ENCODE measurements at places on chromosomes 11 and 22.

DNA sequence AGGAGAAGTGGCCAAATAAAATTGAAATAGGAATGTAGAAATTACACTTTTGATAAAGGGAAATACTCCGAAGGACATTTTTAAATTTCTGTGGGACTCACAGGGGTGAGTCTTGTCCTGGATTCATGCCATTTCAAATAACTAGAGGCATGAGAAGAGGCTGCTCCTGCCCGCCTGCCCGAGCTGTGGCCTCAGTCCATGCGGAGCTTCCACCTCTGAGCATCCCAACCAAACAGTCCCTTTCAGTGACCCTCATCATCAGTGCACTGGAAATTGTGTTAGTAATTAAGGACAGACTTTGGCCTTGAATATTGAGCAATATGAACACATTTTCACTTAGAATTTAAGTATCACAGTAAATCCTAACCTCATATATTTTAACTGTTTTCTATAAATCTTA is 25.6 kb downstream of the GRIA4 start:
- no peak for DNase-seq

- DNase-seq = no peak
Measured at GRCh38 chr11:104912102-104912501, 13.8 kb upstream of the CASP12 start.

- DNase-seq = no peak
Measured at GRCh38 chr11:75188671-75189070, 37.8 kb downstream of the SLCO2B1 start.

DNA sequence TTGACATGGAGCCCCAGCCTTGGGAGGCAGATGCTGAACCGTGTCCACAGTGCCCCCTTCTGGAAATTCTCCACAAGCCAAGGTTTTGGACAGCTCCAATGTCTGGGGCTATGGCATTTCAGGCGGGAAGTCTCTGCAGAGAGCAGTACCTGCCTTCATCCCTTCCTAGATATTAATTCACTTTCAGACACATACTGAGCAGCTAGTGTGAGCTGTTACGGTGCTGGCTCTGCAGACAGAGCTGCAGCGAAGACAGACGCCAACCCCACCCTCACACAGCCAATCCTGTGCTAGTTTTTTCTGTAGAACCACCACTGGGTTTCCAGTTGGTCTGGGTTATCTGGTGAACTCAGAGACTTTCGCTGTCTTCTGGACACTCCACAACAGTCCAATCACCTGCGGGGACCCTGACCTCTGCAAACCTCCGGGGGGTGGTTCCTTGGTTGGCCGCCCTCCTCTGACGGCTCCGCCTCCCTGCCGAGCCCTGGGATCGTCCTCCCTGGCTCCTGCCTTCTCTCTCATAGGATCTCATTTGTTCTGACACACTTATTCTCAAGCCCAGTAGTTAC is 9.1 kb downstream of the LMF2 start:
- peak; percentile 37 for DNase-seq

DNA sequence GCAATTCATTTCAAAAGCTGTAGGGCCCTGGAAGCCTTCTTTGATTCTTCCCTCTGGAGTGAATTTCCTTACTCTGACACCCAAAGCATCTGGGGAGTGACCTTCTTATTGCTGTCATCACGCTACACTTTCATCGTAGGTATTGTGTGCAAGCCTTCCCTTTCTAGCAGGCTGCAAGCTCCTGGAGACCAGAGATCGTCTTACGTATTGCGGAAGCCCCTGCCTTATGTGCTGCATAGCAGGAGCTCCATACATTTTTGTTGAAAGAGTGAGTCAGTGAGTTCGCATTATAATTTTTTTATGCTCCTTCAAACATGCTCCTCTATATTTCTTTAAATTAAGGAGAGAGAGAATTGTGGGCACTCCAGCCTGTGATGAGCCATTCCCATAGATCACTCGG is 21.2 kb upstream of the TMEM218 start:
- DNase-seq = no peak

DNA sequence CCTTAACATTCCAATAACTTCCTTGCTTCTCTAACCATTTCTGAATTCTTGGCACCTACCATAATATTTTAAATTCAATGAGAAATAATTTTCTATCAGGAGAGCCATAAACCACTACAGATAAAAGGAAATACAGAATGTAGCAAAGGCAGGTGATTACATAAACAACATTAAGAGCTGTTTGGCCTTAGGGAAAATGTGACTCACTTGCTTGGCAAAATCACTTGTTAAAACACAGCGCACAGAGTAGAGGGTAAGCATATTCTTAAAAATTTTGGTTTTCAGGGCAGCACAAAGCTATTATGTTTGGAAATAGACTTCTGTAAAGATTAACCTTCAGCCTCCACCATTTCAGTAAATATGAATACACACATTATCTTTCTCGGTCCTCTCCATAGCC is 26.4 kb downstream of the IZUMO1R start:
- DNase-seq = no peak

- no peak for DNase-seq
Measured at GRCh38 chr11:121229495-121230215, 62.9 kb upstream of the SC5D start.

- no peak for DNase-seq
Measured at GRCh38 chr11:22780952-22781593, 48.5 kb downstream of the SVIP start.

DNA sequence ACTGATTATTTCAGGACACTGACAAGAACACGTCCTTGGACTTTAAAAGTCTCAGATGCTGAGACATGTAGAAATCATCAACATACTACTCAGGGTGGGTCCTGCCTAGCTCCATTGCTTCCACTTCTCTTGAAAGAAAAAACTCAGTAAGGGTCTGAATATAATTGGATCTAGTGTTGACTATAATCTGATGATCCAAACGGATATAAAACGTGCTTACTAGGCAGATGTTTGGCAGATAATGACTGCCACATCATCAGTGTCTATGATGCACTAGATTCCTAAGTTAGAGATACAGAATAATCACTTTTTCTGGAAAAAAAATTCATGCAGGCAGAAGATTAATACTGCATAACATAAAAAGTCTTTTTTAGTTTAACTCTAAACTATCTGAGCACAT is 21.6 kb downstream of the GUCY1A2 start:
- no peak for DNase-seq

DNA sequence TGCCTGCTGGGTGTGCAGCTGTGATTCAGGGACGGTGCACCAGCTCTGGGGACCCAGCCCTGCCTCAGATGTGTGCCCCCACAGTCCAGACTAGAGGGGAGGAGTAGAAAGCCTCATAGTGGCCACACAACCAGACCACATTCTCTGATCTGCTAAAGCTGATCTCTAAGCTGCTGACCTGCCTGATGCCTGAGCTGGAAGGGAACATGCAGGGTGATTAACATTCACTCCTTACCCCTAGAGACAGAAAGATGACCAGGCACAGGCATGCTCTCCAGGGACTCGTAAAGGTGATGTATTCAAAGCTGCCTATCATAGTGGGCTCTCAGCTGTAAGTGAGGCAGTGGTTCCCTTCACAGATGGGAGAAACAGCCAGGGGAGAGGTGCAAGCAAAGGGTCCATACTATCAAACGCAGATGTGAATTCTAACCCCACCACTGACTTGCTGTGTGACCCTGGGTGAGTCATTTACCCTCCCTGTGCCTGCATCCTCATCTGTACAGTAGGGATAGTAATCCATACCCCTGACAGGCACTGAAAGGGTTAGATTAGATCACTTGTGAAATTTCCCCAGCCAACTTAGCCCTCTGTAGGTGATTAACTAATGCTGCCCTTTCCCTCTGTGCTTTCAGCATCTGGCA is 29.0 kb upstream of the LRRC32 start:
- no peak for DNase-seq

DNA sequence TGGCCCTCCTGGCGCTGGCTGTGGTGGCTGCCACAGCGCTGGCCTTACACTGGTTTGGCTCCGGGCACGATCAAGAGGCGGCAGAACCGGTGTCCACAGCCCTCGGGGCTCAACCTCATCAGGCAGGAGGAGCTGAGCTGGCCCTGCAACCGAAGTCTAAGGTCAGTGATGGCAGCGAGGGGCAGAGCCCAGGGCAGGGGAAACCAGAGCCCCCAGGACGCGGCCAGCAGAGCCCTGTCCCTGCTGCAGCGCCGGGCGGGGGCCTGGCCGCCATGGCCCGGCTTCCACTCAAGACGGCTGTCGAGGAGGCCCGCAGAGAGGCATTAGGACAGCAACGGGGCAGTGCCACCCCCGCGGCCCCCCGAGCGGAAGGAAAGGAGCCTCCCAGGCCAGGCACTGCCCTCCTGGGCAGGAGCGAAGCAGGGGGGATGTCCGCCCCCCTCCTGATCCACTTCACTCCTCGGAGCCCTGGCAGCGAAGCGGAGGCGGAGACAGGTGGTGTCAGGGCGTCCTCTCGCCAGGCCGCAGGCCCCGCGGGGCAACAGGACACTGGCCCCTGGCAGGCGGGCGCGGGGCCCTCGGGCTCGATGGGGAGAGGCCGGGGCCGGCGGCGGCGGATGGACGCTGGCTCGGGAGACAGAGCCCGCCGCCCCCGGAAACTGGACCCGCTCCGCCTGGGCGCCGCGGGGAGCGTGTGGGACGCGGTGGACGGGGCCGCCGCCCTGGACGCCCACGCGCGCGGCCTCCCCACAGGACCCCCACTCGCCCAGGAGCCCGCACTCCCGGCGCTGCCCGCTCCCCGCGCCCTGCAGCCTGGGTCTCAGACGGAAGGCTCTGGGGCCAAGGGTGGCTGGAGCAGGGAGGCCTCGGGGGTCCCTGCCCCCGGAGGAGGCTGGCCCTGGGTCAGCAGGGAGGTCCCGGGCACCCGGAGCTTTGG is 895 bp downstream of the KLHDC7B start:
- DNase-seq = no peak

GRCh38 chr22:21978564-21979386 is 3.8 kb downstream of the TOP3B start:
- DNase-seq = no peak

GRCh38 chr11:90556026-90556425 is 333.2 kb upstream of the CHORDC1 start:
- no peak for DNase-seq

DNA sequence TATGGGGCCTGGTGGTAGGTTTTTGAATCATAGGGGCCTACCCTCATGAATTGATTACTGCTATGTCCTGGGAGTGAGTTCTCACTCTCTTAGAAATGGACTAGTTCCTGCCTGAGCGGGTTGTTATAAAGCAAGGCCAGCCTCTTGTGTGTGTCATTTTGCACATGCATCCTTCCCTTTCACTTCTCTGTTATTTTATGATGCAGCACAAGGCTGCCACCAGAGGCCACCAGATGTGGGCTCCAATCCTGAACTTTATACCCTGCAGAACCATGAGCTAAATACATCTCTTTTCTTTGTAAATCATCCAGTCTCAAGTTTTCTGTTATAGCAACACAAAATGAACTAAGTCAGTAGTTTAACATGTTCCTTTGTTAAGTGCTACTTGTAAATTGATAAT is 251.4 kb downstream of the BLID start:
- DNase-seq = no peak

DNA sequence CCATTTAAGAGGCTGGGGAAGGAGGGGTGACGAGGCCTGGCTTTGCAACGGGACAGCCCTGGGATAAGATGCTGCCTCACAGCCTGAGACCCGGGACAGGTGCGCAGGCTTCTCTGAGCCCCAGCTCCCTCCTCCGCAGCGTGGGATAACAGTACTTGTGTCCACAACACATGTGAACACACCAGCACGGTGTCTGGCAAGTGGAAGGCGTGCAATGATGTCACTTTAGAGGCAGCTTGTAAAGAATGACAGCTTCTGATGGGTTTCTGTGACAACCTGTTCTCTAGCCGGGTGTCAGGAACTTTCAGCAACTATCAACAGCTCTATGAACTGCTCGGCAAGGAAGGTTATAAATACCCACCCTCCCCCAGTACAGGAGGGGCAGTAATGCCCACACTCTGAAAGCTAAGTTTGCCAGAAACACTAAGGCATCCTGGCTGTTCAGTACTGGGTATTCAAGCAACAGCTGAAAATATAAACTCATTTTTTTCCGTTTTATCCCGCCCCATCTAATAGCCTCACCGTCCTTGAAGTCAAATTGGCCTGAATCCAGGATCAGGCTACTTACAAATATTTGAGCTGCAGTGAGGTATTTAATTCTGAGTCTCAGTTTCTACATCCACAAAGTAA is 59.7 kb downstream of the MYH9 start:
- no peak for DNase-seq

- no peak for DNase-seq
Measured at GRCh38 chr11:79087238-79087960, 353.4 kb downstream of the TENM4 start.

DNA sequence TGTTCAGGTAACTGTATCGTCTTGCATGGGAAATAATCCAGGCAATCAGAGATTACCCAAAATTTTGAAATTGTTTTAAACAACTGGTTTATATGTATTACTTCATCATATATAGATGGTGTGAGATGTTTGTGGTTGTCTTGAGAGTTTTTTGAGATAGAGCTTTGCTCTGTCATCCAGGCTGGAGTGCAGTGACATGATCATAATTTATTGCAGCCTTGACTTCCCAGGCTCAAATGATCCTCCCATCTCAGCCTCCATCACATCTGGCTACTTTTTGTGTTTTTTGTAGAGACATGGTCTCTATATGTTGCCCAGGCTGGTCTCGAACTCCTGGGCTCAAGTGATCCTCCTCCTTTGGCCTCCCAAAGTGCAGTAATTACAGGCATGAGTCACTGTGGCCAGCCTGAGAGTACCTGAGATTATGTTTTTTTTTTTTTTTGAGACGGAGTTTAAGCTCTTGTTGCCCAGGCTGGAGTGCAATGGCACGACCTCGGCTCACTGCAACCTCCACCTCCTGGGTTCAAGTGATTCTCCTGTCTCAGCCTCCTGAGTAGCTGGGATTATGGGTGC is 11.5 kb downstream of the CTNND1 start:
- DNase-seq = no peak

GRCh38 chr22:45488764-45489370 is 13.8 kb upstream of the FBLN1 start:
- DNase-seq = no peak

GRCh38 chr11:21072558-21072957 is 403.2 kb downstream of the NELL1 start:
- DNase-seq = no peak

DNA sequence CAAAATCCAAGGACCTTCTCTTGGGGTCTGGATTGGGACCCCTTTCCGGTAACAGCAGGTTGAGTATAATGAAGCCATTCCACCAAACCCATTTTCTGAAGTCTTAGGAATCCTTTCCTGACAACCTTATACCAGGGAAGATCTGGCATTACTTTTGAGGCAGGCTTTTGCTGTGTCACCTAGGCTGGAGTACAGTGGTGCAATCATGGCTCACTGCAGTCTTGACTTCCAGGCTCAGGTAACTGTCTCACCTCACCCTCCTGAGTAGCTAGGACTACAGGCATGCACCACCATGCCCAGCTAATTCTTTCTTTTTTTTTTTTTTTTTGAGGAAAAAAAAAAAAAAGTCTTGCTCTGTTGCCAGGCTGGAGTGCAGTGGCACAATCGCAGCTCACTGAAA is 55.8 kb upstream of the TREH start:
- no peak for DNase-seq

GRCh38 chr11:20634044-20634443 is 34.6 kb downstream of the SLC6A5 start:
- DNase-seq = no peak
